ENCODE measurements at places on chromosomes 4 and X.

- DNase-seq = peak; percentile 25
Observed at GRCh38 chr4:114694770-114695169, 96.2 kb downstream of the UGT8 start.

GRCh38 chr4:70943114-70943513 is 40.9 kb downstream of the MOB1B start:
- DNase-seq = no peak

GRCh38 chrX:39145859-39146258 is 344.6 kb downstream of the MID1IP1 start:
- DNase-seq = no peak

- DNase-seq = no peak
Observed at GRCh38 chr4:121888134-121888533, 17.9 kb upstream of the BBS7 start.

DNA sequence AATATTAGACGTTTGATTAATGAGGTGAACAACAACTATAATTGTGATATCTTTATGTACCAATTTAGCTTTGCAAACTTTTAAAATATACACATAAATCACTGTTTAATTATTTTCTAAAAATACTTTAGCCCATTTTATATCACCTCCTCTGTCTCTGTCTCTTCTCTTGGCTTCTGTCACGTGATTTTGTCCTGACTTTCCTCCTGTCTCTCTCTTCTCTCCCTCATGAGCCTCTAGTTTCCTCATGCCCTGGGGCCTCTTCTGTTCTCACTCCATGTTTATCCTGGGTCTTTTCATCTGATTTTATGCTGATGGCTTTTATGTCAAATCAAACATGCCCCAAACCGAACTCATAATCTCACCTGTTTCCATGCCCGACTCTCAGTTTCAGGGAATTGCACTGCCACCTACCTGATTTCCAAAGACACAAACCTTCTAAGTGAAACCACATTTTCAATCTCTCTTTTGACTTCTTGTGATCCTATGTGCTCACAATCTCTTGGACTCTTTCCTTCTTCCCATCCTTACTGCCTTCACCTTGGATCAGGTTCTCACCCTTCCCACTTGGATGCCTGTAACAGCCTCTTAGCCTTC is 303.0 kb upstream of the GALNT7 start:
- DNase-seq = no peak

DNA sequence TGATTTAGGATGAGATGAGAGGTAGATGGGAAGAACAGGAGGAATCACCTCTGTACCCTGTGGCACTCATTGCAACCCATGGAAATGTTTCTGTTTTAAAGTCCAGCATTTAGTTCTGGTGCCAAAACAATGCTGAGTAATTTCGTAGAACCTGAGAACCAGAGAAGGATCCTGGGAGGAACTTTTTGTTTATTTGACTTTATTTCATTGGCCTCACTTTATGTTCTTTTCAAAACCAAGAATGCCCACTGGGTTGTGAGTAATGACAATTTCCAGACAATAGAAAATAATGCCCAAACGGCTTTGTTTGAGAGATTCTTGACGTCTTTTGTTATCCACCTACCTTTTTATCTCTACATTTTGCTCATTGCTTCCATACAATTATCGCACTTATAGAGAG is 111.3 kb downstream of the SHROOM3 start:
- DNase-seq = no peak
